Neural progenitor cell (in vitro differentiated cells): ENCODE measurements at places on chromosomes 5 and 9.

GRCh38 chr5:139090581-139090980, 107.6 kb downstream of the SIL1 start:
- no peak for DNase-seq

- no peak for DNase-seq
These were observed 143.9 kb upstream of the STC2 start for GRCh38 chr5:173472164-173472563.

DNA sequence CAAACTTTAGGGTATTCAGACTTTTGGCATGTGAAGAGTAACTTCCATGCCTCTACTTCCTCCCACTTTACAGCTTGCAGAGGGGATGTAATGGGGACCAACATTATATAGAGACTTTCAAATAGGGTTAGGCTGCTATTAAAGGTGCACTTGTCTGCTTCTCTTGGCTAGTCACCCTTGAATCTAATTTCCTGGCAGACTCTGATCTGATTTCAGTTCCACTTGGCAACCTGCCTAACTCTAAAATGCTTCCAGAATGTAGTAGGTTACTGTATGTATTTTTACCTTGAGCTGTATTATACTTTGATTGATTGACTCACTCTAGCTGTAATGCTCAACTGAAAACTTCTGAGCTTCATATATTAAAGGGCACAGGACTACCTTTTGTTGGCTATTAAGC, 693.4 kb downstream of the KCTD16 start:
- DNase-seq = no peak

DNA sequence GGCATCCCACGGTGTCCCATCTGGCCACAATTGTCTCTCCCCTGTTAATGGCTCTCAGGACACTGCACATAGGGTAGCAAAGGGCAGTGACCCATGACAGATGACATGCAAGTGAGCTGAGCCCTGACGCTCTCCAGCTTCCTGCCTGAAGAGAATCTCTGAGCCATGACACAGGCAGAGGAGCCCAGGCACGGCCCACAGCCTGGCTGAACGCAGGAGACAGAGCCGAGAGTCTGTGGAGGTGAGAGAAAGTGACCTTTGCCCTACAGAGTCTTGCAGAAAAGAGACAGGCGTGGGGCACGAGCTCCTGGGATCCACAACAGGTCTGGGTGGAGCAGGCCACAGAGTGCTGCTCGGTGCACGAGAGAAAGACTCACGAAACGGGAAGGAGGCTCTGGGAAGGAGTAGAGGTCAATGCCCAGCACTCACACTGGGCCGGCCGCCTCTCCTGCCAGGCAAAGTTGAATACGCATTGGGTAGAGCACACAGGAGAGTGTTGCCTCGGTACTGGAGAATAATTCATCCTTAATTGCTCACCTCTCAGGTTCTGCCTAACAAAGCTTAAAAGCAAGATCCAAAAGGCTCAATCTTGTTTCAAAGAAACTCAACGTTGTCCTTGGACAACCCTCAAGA, 90.3 kb downstream of the MRPL36 start:
- DNase-seq = peak; percentile 28

- DNase-seq = no peak
These were observed 198.1 kb upstream of the WWC1 start for GRCh38 chr5:168093200-168093910.

DNA sequence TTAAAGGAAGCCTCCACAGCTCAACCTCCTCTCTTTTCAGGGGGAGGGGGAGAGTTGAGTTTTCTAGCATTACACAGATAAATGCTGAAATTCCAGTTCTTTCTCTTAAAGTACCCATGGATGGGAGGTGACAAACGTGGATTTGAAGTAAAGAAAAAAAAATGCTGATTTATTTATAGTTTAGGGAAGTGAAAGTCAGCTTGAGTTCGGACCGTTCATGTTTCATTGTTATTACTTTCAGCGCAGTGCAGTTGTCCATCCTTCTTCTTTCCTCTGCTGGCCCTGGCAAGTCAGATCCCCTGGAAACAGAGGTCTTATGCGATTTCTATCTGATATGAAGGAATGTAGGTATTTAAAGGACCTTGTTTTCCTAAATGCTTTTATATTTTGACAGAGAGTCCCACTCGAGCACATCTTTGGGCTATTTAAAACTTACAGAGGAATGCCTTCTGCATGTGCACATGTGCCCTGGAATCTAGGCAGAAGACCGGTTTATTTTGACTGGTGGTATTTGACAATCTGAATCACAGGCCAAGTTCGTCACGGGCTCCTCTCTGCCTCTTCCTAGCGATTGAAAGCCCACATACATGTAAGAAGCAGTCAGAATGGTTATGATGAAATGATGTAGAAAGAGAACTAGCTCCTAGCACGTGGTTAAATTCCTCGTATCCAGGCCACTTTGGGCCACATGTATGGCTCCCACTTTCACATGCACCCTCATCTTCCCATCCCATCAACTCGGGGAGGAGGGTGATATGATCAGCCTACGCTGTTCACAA, 385.2 kb upstream of the KLF4 start:
- DNase-seq = no peak

- no peak for DNase-seq
These were observed 3.4 kb downstream of the RPL37 start for GRCh38 chr5:40831346-40832210.

GRCh38 chr9:80359291-80359690, 787.5 kb downstream of the TLE4 start:
- DNase-seq = no peak

DNA sequence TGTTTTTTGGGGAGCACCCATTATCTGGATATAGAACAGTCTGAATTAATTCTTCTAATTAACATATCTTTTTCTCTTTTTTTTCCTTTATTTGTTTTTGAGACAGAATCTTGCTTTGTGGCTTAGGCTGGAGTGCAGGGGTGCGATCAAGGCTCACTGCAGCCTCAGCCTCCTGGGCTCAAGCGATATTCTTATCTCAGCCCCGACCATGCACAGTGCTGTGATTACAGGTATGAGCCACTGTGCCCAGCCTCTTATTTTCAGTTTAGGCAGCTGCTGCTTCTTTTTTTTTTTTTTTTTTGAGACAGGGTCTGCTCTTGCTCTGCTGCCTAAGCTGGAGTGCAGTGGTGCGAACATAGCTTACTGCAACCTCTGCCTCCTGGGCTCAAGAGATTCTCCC, 20.2 kb downstream of the UBE2R2 start:
- DNase-seq = no peak

GRCh38 chr9:33189331-33189791, 22.2 kb upstream of the B4GALT1 start:
- no peak for DNase-seq

GRCh38 chr9:115104908-115105307, 13.0 kb downstream of the TNC start:
- DNase-seq = no peak

DNA sequence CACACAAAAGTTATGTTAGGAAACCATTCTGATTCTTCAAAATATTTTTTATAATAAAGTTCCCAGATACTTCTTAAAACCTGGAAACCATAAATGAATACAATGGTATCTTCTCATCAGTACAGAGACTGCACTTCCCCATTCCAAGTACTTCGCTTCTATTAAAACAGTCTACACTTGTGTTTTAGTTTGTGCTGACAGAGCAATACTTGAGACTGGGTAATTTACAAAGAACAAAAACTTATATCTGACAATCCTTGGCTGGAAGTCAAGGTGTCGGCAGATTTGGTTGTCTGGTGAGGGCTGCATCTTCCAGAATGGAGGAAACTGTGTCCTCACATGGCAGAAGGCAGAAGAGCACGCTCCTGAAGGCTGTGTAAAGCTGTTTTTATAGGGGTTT, 70.1 kb downstream of the RFX3 start:
- DNase-seq = no peak

DNA sequence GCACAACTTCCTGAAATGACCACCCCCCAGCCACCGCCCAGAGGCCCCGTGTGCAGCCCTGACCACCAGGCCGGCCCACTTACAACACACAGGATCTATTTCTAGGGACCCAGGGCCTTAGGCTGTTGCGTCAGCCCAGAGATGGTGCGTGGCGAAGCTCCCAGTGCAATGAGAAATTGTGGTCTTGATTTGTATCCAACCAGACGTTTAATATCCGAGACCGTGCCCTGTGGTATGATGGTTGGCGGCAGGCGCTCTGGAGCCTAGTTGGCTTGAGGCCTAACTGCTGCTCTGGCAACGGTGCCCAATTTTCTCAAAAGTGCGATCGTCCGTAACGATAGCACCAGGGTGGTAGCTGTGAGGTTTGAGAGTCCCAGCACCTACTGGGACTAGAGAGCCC, 32.6 kb upstream of the SLC6A19 start:
- DNase-seq = no peak

- no peak for DNase-seq
These were observed 352.6 kb upstream of the PANK3 start for GRCh38 chr5:168931638-168932345.

DNA sequence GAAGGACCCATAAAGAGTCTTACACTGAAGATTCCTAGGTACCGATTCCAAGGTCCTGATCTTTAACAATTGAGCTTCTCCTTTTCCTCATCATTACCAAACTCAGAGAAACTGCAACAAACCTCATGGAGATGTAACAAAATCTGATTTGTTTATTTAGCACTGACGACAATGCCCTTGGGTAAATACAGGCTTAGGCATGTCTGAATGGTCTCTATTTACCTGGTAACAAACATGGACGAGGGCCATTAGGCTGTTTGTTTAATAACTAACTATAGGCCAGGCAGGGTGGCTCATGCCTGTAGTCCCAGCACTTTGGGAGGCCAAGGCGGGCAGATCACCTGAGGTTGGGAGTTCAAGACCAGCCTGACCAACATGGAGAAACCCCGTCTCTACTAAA, 333.3 kb downstream of the AGTPBP1 start:
- DNase-seq = no peak

GRCh38 chr5:73094415-73094814, 26.0 kb upstream of the TMEM171 start:
- no peak for DNase-seq

- DNase-seq = no peak
These were observed 56.8 kb downstream of the FAT2 start for GRCh38 chr5:151534350-151534749.

GRCh38 chr5:90915393-90915792, 356.8 kb downstream of the ADGRV1 start:
- DNase-seq = no peak

GRCh38 chr5:21145376-21145775, 1157.4 kb upstream of the CDH18 start:
- no peak for DNase-seq

DNA sequence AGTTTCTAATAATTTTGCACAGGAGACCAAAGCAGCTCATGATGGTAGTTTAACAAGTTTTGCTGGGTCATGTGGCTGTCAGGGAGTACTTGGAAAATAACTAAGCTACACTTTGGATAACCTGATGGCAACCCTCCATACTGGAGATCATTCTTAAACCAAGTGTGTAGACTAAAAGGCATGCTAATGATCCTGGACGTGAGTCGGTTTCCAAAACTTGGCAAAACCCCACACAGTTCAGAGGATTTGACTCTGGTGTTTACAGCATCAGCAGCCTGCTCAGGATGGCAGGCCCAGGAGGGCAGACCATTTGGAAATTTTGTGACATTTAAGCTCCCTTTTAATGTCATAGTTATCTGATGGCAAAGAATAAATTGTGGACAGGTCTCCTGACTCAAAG, 196.5 kb upstream of the EFNA5 start:
- DNase-seq = no peak

DNA sequence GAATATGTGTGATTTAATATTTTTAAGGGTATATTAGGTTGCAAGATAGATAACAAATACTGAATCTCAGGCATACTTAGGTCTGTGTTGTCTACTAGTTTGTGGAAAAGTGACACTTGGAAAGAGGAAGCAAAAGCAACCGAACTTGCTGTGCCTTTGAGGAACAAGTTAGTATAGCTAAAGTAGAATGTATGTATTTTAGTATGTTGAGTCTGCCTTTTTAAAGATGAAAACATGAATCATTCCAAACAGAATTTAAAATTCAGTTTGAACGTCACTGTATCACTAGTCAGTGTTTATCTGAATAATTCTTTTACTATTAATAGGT, 12.9 kb downstream of the TLE4 start:
- no peak for DNase-seq

DNA sequence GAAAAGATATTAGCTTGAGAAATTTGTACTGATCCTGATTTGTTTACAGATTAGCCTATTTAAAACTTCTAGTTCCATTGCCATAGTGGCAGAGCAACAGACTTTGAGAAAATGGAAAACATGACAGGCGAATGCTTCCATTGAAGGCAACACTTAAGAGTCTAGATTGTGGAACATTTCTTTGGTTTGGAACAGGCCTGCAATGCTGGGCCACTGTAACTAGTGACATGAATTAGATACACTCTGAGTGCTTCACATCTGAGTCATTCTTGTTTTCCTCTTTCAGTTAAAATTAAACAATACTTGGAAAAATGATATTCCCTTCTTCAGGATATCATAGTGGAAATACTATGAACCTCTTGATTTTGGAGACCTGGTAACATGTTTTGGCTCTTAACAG, 453.6 kb upstream of the TUSC1 start:
- no peak for DNase-seq

DNA sequence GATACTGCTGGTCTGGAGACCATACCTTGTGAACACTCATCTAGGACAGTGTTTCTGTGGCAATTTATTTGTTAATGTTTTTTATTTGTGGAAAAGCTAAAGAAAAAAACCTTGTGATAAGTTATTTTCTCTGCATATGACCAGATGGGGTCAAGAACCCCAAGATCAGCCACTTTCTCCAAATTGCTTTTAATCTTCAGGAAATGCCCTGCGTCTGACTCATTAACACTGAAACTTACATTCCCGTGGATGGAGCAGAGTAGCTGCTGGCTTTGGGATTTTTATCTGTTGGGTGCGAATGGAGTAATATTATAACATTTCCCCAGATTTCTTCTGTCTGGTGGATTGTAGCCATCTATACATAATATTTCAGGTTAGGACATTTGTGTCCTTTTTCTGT, 444.5 kb downstream of the SH3GL2 start:
- no peak for DNase-seq

DNA sequence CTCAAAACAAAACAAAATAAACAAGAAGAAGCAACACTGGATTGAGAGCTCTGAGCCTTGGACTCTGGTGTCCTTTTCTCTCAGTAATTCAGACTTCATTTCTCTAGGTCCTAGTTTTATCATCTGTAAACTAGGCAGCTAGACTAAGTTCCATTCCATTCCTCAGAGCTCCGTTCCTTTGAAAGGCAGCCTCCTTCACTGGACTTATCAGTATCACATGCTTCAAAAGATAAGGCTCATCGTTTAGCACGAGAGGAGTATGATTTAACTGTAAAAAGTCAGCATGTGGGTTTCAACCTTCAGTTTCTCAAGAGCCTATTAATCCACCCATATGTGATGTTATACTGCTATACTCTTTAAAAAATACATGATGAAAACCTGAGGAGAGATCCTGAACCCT, 1.6 kb downstream of the ATP10B start:
- DNase-seq = no peak

DNA sequence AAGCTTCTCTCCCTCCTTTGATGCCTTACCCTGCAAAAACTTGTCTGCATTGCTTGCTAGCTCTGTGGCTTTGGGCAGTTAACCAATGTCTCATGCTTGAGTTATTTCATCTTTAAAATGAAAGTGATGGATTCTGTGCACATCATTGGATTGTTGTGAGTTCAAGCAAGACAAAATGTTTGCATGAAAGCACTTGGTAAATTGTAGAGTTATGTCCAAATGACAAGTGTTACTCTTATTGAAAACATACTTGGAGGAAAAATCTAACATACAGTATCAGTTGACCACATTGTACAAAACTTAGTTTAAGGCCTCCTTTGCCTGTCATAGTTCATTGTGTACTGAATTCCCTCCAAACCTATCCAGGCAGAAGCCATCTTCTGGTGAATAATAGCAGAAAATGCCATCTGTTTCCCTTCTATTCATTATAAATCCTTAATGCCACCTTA, 30.0 kb downstream of the TGFBR1 start:
- DNase-seq = no peak

GRCh38 chr5:95909738-95910137, 51.9 kb downstream of the ELL2 start:
- DNase-seq = no peak
